ENCODE measurements at places on chromosomes 11 and 22.

DNA sequence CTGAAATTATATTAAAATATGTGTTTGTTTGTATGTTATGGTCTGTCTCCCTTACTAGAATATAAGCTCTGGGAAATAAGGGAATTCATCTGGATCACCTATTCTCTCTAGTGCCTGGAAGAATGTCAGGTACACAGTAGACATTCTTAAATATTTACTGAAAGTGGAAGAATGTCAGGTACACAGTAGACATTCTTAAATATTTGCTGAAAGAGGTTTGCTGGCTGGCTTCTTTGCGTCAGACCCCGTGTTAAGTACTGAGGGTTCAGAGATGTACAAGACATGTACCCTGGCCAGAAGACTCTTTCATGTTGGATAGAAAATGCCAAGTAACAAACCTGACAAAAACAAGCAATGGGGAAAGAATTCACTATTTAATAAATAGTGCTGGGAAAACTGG, 199.1 kb downstream of the INSC start:
- no peak for DNase-seq

- no peak for DNase-seq
Measured at GRCh38 chr11:77602381-77603088, 12.8 kb downstream of the AQP11 start.

GRCh38 chr11:1853376-1854131, 670 bp downstream of the LSP1 start:
- DNase-seq = no peak

DNA sequence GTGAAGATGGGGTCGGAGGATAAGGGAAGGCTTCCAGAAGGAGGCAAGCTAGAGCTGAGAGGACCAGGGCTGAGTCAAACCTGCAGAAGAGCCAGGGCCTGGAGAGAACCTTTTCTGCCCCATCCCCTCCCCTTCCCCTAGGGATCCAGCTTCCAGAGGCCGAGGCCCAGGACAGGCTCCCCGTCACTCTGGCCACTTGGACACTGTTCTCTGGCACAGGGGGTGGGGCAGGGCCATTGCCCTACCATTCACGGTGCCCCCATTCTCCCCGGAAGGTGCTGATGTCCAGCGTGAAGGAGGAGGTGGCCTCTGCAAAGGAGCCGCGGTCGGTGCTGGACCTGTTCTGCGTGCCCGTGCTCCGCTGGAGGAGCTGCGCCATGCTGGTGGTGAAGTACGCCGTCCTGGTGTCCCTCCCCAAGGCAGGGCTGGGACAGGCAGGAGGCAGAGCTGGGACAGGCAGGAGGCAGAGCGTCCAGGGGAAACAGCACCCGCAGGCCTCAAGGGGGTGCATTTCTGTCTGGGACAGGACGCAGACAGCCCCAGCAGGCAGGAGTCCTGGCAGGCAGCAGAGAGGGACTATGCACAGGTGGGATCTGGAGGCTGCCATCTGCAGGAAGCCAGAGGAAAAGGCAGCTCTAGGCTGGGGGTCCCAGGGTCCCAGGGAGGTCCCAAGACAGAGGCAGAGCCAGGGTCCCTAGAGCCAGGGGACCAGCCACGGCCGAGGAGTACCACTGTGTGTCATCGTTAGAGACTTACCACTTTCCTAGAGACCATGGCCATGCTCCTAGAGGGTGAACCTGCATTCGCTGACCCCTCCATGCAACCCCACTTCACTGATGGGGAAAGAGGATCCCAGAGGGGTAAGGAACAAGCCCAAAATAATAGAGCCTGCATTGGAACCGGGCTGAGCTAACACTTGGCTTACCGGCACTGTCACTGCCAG, 25.8 kb upstream of the SLC22A12 start:
- no peak for DNase-seq

DNA sequence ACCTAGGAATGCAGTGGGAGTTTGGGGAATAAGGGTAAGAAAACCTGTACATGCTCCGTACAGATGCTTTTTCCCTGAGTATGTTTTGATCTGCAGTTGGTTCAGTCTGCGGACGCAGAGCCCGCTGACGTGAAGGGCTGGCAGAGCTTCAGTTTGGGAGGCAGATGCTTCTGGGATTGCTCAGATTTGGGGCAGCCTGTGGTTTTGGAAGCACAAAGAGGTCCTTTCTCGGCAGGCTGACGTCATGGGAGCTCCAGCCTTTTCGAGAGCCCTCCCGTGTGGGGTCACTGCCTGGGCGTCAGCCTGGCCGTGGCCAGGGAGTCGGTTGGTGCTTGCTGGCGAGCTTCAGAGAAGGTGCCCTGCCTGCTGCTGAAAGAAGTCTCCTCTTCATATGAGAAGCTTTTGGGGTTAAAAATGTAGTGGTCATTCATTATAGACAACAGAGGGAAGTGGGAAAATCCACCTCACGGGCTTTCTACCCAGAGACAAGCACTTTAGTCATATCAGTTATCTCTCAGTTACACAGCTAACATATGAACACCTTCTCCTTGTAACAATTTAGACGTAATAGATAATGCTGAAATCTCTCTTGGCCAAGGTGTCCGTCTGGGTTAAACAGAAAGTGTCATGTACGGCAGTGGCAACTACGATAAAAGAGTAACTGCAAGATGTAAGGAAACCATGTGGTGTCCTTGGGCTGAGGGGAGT, 26.8 kb downstream of the TPCN2 start:
- no peak for DNase-seq

GRCh38 chr11:85946221-85946620, 91.0 kb downstream of the CCDC83 start:
- DNase-seq = no peak

DNA sequence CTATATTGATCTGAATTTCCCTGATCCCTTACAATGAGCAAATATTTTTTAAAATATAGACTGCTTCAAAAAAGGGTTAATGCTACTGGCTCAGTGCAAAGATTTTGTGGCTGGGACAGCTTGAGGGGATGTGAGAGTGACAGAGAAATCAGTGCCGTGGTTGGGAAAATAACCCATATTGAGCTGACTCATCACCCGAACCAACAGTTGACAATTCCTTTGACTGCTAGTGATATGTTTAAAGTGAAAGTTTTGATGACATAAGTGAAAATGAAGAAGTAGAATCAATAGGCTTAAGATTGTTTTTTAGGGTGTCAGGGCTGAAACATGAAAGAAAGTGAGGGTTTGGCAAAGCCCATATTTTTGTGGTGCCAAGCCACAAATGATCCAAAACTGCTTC, 257.1 kb upstream of the TENM4 start:
- DNase-seq = no peak

GRCh38 chr11:110092111-110092514, 1.1 kb upstream of the ZC3H12C start:
- DNase-seq = no peak

- no peak for DNase-seq
Measured at GRCh38 chr22:46916886-46917770, 154.7 kb downstream of the TBC1D22A start.

- DNase-seq = no peak
Measured at GRCh38 chr22:35258191-35258988, 1.1 kb downstream of the HMGXB4 start.

GRCh38 chr22:20967697-20968211, 699 bp downstream of the AIFM3 start:
- no peak for DNase-seq

DNA sequence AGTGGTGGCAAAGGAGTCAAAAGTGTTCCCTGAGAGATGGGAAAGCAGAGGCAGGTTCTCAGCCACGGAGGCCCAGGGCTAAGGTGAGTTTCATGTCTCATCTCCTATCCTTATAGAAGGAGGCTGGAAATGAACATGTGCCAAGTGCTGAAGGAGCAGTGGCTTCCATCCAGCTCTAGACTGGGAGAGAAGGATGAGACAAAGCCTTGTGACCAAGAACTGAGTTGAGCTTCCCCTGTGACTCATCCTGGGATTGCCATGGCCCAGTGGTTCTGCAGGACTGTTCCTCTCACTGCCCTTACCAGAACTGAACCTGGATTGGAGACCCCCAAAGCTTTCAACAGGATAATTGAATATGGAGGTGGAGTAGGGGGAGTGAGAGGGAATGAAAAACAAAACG, 16.7 kb upstream of the OR9Q1 start:
- DNase-seq = no peak

DNA sequence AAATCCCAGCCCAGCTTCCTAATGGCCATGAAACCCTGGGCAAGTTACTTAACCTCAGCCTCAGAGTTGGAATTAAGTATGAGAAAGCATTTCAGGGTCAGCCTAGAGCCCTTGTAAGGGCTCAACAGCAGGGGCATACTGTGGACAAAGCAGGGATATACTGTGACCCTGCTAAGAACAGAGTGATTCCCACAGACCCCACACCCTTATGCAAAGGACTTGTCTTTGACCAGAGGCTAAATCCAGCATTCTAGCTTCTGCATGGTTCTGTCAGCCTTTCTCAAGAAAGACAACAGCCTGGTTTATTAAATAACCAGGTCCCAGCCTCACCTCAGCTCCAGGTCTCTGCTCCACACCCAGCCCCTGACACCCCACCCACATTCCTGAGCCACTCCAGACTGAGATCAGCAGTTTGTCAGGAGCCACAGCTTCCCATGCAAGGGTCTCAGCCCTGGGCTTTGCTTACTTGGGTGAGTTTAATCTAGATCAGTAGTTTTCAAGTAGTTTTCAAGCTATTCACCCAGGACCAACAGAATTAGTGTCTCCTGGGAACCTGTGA, 69.2 kb downstream of the GALNT18 start:
- DNase-seq = no peak

GRCh38 chr22:42343121-42343454, 72.6 kb upstream of the TCF20 start:
- DNase-seq = no peak

DNA sequence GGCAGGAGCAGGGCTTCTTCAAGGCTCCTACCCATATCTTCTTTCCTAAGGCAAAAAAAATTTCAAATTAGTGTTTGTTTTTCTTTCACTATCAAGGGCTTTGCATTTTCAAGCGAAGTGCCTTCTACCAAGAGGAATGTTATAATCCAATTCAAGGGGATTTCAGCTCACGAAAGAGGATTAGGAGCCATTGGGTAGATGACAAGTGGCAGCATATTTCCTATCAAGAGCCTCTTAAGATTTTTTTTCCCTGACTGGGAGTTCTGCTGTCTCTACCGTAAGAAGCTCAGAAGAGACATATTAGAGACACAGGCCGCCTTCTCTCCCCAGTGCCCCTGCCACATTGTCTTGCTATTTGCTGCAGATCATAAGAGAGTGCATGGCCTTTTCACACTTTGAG, 55.9 kb upstream of the BMAL1 start:
- no peak for DNase-seq

DNA sequence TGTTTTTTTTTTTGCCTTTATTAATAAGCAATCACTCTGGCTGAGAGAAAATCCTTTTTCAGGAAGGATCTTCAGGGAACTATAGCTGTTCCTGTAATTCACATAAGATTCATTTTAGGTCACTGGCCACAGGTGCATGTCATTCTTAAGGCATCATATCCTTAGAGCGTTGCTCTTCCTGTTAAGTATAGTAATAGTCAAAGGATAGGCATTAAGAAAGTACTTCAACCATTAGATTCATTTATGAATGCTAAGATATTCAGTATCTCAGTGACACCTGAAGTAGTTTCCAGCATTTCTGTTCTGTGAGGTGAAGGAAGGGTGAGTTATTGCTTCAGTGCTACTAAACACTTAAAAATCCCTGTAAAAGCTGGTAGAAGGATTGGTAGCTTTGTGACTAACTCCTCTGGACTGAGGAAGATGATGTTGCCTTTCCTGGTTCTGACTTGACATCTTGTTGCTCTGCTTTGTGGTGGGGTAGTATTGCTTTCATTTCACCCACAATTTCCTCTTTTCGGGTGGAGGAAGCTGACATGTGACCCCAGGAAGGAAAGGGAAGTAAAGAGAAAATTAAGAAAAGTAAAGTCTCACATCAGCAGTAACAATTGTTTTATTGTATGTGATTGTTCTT, 34.7 kb downstream of the RNF169 start:
- DNase-seq = no peak

DNA sequence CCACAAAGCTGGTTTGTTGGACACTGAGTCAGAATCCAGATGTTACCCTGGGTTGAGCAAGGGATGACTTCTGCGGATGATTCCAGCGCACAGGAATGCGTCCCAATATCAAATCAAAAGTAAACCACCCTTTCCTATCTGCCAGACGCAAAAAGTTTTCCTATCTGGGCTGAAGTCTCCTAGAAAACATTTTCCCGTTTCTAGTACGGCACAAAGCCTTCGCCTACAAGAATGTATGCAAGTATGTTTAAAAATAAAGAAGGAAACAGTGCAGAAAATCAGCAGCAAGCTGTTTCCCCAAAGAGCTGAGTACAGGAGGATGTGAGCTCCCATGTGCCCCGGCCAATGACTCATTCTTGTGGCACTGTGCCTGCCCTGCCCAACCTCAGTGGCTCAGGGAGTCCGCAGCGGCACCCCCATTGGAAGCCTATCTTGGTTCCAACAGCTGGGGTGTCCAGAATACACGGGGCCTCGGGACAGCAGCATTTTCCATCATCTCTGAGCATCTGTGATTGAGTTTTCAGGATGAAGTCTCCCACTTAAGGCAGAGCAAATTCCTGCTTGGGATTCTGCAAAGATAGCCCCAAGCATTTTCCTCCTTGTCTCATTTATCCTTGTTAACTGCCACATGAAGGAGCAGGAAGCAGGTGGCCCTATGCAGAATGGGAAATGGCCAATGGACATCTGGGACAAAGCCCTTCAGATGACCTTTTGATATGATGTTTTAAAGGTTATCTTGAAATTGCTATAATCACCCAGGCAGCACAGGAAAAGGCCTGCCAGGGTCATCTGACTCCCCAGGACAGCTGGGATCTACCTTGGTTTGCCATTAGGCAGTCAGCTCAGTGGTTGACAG, 17.5 kb downstream of the KCNJ5 start:
- DNase-seq = no peak

- DNase-seq = no peak
Measured at GRCh38 chr22:44325718-44326490, 13.2 kb upstream of the SHISAL1 start.

GRCh38 chr11:72468289-72468688, 34.0 kb upstream of the CLPB start:
- no peak for DNase-seq

DNA sequence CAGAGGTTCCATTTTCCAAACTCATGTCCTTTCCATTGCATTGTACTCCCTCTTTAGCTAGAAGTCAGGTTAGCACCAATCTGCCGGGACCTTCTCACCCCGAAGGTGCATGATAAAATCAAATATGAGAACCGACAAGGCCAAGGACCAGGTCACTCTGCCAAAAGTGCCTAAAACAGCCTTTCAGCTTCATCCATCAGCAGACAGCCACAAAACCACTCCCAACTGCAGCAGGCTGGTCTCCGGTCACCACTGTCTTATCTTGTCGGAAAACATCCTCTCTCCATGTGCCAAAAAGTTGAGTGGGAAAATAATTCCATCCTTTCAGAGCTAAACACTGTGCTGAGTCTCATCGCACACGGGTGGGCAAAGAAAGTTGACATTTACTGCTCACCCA, 1.4 kb downstream of the PI4KA start:
- DNase-seq = no peak
